ENCODE measurements at places on chromosomes 6 and 20.

GRCh38 chr20:50151034-50151743 lies 2.3 kb downstream of the PEDS1 start:
- DNase-seq, result no peak

GRCh38 chr6:127938701-127939100 lies 37.8 kb upstream of the THEMIS start:
- DNase-seq, result no peak

DNA sequence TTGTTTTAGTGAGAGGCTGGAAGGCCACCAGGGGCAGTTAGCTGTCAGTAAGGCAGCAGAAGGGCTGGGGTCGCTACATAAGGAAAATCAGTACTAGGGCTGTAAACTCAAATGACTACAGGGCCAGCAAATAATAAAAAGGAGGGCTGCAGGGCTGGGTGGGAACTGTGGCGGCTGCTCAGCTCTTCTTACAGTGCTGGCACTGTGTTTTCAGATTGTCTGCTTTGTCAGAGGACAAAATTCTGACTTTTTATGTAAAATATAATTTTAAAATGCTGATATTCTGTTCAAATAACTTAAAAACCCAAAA lies 23.2 kb downstream of the HLA-A start:
- DNase-seq, result no peak

DNA sequence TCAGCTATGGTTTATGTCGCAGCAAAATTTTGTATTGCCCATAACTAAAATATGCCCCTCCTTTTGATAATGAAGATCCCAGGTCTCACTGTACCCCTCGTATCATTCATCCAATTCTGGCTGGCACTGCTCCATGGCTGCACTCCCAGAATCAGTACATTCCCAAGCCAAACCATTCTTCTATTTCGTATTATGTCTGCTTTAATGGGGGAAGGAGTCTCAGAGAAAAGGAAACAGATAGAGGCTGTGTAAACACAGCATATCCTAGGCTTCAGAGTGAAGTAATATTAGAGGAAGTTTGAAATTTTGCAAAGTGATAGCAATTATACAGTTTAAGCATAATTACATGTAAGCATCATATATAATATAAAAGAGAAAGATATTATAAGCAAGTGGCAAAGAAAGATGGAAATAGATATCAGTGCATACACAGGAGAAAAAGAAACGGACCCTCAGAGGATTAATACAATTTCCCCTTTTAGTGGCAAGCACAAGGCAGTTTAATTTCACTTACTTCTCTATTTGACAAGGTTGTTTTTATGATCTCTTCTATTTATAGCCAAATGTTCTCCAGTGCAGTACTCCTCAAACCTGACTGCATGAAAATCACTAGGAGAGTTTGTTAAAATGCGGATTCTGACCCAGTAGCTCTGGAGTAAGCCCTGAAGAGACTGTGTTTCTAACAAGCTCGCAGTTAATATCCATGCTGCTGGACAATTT lies 56.5 kb upstream of the TENT5A start:
- no peak for DNase-seq

GRCh38 chr6:108489699-108490098 lies 71.0 kb upstream of the FOXO3 start:
- DNase-seq, result no peak

DNA sequence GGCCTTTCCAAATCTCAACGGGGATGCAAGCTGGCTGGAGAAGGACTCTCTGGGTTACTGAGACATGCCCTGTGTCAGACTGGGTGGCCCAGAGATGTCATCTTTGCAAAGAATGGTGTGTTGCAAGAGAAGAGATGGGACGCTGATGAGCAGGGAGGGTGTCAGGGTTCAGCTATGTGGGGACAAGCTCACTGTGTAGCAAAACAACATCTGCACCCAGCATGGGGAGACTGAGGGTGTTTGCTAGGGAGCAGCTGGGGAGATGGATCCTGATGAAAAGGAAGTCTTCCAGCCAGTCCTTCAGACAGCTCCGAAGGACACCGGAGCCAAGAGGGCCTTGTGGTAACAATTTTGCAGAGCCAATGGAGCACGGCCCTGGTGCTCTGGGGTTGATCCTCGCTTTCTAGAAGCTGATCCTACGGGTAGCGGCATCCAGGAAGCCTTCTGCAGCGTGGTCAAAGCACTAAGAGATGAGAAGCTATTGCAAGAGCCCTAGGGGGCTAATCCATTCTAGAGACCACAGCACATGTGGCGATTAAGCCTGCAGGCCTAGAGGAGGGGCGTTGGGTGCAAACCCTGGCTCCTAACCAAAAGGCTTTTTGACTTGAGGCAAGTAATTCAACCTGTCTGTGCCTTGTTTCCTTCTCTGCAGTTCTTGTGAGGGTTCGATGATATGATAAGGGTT lies 39.9 kb downstream of the EDN3 start:
- no peak for DNase-seq

DNA sequence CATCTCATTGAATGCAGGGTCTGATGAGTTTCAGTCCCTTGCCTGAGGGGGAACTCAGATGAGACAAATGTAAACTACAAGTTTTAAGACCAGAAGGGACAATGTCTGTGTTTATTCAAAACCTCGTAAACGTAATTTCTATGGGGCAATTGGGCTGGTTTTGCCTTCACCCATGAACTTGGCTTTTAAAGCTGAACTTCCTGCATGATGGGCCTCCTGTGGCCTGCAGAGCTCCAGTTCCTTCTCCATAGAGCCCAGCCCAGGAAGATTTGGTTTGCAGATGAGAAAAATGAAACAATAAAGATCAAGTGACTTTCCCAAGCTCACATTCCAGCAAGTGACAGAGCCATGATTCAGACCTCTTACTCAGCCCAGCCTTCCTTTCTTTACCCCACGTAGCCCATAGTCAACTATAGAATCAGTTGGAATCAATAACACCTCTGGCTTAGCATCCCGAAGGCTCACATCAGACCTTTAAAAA lies 612.3 kb downstream of the UTRN start:
- peak; percentile 24 for DNase-seq

GRCh38 chr20:9629831-9630230 lies 115.4 kb downstream of the LAMP5 start:
- DNase-seq, result no peak

DNA sequence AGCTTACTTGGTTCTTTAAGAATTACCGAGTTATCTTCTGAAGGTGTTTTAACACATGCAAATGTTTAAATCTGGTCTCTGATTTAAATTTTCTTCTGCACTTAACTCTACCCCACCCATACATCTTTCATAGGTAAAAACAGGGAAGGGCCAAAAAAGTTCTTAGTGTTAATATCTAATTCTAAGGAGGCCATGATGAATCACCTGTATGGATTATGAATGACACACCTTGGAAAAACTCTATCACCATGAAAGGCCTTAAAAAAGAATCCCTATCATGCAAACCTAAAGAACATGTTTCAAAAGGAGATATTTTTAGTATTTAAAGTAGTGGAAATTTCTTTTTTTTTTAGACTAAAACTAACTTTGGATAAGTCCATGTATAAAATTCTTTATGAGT lies 54.7 kb downstream of the SLX4IP start:
- DNase-seq, result no peak

GRCh38 chr6:127748290-127748689 lies 152.6 kb downstream of the THEMIS start:
- DNase-seq, result no peak

DNA sequence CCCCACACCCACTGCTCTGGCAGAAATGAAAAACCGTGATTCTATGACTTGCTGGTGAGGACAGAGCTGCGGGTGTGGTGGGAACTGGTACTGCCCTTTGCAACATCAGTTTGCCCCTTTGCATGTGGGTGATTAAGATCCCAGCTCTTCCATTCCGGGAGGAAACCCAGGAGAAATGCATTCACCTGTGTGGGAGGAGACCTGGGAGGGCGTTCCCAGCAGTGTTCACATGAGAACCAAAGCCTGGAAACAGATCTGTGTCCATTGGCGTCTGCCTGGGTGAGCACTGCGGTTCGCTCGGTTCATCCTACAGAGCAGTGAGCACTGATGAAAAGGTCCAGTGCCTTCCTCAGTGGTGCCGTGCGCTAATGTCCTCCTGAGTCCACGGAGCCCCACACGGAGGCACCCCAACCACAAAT lies 89.7 kb downstream of the SMOC2 start:
- no peak for DNase-seq

DNA sequence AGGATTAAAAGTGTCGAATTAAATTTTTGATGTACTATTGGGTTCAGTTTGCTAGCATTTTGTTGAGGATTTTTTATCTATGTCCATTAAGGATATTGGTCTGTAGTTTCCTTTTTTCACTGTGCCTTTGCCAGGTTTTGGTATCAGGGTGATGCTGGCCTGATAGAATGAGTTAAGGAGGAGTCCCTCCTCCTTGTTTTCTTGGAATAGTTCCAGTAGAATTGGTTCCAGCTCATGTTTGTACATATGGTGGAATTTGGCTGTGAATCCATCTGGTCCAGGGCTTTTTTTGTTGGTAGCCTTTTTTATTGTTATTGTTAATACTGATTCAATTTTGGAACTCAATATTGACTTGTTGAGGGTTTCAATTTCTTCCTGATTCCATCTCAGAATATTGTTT lies 141.8 kb downstream of the SIM1 start:
- DNase-seq, result no peak

DNA sequence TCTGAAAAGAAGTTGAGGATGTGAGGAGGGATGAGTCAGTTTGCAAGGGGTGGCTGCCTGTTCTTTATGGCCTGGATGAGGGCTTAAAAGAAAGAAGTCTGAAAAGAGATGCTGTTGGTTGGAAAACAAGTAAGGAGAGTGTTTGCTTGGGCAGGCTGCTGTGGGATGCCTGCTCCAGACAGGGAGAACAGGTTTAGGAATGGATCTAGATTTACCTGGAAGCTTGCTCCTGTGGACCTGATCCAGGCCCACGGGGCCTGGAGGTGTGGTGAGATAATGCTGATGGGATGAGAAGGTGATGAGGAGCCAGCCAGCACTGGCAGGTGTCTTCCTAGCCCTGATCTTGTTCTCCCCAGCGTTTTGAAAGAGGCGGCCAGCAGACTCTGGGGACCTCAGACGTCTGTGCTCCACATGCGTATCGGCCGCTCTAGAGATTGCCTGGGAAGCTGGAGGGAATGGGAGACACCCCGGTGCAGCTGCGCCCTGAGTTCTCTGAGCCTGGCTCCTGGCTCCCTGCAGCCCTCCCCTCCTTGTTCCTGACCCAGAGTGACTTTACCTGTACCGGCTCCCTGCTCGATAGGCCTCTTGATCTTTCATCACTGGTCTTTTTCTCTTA lies 331.3 kb downstream of the ZFAND3 start:
- DNase-seq, result no peak

DNA sequence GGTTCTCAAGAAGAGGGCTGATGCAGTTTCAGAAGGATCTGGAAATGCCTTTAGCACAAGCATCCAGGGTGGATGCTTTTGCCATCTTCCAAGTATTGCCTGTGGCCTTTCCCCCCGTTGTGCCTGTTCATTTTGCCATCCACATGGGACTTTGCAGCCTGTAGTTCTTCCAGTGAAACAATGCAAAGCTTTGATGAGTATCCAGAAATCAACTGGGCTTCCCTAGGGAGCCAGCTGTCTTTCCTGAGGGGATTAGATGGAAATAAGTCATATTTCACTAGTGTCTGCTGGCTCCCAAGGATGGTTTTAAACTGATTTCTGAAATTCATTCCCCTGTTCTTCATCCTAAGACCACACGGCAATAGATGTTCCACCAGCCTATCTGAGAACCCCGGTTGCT lies 63.3 kb downstream of the CAP2 start:
- no peak for DNase-seq

- DNase-seq, result no peak
Observed at GRCh38 chr6:98583506-98583905, 250.9 kb upstream of the POU3F2 start.

DNA sequence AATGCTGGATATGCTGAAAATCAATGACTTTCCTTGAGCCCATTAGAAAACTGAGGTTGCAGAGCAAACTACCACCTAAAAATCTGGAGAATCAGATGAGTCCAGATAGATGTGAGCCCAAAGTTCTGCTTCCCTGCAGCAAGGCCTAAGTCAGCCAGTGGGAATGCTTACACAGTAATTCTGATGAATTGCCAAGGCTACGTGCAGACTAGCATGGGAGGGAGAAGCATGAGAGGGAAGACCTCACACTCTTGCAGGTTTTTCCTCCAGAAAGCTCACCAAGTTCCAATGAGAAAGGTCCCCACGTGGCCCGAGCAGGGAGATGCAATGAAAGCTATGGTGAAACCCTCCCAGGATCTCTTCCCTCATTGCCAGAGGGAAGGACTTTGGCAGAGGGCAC lies 104.8 kb upstream of the SIRPA start:
- DNase-seq, result no peak

DNA sequence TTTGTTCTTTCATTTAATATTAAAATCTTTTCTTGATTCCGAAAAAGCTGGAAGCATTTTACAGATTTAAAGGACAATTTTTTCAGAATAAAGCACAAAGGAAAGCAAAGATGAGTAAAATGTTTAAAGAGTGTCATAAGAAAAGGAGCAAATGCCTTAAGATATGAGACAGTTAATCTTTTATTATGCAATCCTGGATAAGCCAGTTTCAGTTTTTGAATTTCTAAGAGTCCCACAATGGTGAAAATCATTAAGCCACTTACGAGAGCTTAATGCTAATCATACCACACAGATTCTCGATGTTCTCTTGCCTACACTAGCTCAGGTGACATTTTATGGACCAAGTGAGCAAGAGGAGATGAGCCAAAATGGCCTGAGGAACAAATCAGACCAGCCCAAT lies 103.7 kb upstream of the RNF217 start:
- DNase-seq, result no peak

- DNase-seq, result peak; percentile 65
Observed at GRCh38 chr6:11869672-11870340, 91.2 kb upstream of the ADTRP start.

GRCh38 chr6:114446342-114446741 lies 103.5 kb upstream of the HS3ST5 start:
- DNase-seq, result no peak

GRCh38 chr20:11810311-11811083 lies 107.2 kb upstream of the BTBD3 start:
- DNase-seq, result peak; percentile 61

GRCh38 chr20:35398660-35399144 lies 13.1 kb downstream of the UQCC1 start:
- DNase-seq, result no peak

DNA sequence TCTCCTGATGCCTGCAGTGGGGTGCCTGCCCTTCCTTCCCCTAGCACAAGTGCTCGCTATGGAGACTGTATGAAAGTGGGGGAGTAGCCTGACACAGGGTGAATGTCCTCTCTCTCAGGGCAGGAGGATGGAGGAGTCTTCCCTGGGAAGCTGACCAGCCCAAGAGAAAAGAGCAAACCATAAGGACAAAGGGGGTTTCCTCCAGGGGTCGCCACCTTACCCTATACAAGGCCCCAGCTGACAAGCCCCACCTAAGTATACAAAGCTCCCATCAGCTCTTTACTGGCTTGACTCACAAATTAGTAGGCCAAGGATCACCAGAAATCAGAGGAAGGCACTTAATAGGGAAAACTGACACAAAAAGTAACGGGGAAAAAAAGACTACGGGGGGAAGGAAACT lies 54.1 kb downstream of the PLAGL1 start:
- DNase-seq, result no peak

DNA sequence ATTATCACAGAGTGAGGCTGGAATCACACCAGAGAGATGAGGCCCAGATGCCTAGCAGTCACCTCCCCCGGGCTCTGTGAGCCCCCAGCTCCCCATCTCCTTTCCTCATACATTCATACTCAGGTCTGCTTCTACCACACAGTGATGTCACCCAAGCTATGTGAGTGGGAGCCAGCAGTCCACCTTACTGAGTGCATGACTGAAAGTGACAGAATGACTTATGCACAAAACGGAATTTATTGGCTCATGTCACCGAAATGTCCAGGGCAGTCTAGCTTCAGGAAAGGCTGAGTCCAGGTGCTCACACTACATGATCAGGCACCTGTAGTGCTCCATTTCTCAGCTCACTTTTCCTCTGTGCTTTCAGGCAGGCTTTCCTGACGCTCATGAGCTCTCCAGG lies 36.7 kb upstream of the CCN6 start:
- DNase-seq, result no peak

Measured in AG04450 (cell line).